ENCODE measurements at places on chromosomes 5 and 9.

DNA sequence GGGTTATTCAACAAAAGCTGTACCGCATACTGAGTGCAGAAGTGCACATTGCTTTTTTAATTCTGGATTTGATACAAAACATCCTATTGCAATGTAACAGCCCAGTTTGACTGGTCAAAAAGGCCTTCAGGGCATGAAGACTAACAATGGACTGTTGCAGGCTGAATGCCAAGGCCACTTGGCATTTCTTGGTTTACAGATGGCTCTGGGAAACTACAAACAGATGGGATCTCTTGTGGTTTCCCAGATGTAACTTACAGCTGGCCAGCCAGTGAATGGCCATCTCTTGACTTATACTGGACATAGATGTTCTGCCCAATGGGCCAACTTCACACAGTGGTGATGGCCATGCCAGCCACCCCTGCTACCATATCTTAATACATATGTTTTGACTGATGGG lies 36.8 kb downstream of the UGT3A2 start:
- DNase-seq, result no peak

- no peak for DNase-seq
Observed at GRCh38 chr9:42388146-42388690, 204.8 kb downstream of the SPATA31A6 start.

- DNase-seq, result no peak
Observed at GRCh38 chr5:83924891-83925290, 204.2 kb upstream of the HAPLN1 start.

DNA sequence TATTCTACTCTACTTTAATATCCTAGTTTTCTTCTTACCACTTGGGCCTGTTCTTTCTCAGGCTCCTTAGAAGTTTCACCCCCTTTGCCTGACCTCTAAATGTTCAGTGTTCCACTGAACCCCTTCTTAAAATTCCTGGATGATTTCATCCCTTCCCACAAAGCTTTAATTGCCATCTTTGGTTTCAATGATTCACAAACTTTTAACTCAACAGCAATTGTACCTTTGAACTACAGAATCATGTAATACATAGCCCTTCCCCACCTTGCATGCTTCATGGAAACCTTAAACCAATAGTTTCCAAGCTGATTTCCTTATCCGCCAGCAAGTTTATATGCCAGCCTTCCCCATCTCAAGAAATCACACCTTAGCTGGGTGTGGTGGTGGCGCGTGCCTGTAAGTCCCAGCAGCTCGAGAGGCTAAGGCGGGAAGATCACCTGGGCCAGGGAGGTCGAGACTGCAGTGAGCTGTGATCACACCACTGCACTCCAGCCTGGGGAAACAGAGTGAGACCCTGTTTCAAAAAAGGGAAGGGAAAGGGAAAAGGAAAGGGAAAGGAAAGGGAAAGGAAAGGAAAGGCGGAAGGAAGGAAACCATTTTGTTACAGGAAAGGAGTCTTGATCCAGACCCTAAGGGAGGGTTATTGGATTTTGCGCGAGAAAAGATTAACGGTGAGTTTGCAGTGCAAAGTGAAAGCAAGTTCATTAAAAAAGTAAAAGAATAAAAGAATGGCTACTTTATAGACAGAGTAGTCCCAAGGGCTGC lies 1023.7 kb upstream of the DMAC1 start:
- no peak for DNase-seq

GRCh38 chr5:1133108-1133507 lies 21.2 kb upstream of the SLC12A7 start:
- no peak for DNase-seq

DNA sequence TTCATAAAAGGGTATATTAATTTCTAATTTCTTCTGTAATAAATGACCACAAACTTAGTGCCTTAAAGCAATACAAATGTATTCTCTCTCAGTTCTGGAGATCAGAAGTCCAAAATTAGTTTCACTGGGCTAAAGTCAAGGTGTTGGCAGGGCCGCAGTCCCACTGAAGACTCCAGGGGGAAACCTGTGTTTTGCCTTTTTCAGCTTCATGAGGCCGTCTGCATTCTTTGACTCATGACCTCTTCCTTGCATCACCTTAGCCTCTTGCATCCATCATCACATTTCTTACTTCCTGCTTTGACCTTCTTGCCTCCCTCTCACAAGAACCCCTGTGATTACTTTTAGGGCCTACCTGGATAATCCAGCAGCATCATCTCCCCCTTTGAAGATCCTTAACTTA lies 42.0 kb upstream of the ALDH1B1 start:
- no peak for DNase-seq

GRCh38 chr9:2418619-2419018 lies 203.0 kb upstream of the VLDLR start:
- DNase-seq, result no peak

GRCh38 chr5:142792012-142792864 lies 22.1 kb downstream of the ARHGAP26 start:
- no peak for DNase-seq

DNA sequence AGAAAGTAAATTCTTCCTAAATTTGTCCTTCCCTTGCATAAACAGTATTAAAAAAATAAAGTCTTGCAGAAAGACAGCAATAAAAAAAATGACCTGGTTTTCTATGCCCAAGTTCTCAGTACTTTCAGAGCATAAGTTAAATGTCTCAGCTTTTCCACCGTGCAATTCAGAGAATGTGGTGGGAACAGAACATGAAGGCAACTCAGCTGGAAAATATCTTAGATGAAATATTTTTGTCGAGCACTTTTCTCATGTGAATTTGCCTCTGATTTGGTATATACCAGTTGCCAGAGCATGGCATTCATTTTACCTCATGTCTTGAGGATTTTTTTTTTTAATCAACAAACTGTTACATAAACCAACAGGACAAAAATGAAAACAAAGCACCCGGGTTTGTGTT lies 176.1 kb downstream of the CETN3 start:
- no peak for DNase-seq

- no peak for DNase-seq
Observed at GRCh38 chr9:20499013-20499412, 123.3 kb downstream of the MLLT3 start.

GRCh38 chr9:7976856-7977255 lies 177.3 kb upstream of the DMAC1 start:
- no peak for DNase-seq

DNA sequence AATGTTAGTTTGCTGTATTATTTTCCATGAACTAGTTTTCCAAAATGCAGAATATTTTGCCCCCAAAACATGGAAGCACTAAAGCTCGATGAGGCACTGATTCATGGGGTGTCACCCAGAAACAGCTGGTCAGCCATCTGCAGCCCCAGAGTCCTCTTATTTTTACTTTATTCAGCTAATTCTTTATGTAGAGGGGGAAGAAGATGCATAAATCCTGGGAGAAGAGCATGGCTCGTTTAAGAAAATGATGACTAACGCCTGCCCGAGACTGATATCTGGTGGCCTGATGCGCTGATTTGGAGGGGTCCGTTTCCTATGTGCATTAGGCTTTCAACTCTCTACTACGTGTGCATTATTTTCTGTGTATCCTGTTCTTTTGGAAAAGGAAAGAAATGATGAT lies 390.3 kb upstream of the MEF2C start:
- DNase-seq, result no peak

- DNase-seq, result no peak
Observed at GRCh38 chr5:14239404-14239803, 96.3 kb downstream of the TRIO start.

GRCh38 chr9:98833090-98833956 lies 25.9 kb downstream of the GALNT12 start:
- no peak for DNase-seq

DNA sequence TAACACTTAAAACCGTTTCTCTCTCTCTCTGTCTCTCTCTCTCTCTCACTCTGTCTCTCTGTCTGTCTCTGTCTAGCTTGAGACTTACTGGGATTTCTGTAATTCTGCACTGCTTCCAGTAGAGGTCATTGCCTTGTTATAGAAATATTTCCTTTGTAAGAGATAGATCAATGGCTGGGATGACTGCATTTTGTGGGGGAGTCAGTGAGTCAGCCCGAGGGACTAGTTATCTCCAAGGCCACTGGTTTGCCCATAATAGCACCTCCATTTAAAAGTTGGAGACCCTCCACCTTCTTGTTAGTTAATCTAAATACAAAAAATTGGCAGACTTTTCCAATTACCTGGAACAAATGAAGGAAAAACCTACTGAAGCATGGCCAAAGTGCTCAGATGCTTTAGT lies 547.2 kb downstream of the LRRC70 start:
- DNase-seq, result no peak

DNA sequence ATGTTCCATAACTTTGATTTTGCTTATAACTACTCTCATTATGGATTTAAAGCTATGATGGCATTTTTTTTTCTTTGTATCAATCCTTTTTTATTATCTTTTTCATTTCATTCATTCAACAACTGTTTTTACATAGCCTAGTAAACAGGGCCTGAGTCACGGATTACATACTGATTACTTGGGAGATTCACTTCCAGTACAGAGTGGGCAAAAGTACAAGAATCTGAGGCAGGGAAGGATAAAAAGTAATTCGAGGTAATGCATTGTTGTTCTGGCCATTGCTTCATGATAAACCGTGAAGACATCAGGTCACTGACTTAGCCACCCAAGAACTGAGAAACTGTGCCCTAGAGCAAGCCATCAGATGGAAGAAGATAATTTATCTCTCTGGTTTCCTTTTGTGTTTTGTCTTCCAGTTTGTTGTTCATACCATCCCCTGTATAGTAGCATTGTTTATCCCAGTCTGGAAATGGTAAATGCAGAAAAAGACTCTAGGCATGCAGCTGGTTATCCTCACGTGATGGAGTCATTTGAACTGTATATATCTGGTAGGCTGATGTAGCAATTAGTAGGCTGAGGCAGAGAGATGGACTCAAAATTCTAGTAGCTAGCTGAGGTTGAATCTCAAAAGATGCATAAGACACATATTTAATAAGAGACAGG lies 145.6 kb downstream of the CNTLN start:
- DNase-seq, result no peak

- no peak for DNase-seq
Observed at GRCh38 chr5:88238732-88239131, 29.9 kb downstream of the TMEM161B start.

- no peak for DNase-seq
Observed at GRCh38 chr5:426392-426976, 16.5 kb upstream of the EXOC3 start.

GRCh38 chr5:158824241-158824882 lies 275.4 kb downstream of the EBF1 start:
- DNase-seq, result no peak

DNA sequence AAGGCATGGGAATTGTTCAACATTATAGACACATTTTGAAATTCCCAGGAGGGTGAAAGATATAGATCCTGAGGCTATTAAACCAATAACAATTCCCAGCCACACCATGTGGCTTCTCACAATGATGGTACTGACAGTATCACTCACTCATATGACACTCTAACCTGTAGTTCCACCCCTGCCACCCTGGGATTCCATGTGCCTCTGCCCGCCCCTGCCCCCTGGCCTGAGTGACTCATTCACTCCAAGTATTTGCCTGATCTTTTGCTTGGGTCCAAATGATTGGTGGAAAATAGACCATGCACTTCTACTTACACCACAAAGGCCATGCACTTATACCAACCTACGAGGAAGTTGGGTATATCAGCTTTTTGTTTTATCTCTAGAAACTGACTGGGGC lies 305.2 kb upstream of the DAB2 start:
- no peak for DNase-seq

DNA sequence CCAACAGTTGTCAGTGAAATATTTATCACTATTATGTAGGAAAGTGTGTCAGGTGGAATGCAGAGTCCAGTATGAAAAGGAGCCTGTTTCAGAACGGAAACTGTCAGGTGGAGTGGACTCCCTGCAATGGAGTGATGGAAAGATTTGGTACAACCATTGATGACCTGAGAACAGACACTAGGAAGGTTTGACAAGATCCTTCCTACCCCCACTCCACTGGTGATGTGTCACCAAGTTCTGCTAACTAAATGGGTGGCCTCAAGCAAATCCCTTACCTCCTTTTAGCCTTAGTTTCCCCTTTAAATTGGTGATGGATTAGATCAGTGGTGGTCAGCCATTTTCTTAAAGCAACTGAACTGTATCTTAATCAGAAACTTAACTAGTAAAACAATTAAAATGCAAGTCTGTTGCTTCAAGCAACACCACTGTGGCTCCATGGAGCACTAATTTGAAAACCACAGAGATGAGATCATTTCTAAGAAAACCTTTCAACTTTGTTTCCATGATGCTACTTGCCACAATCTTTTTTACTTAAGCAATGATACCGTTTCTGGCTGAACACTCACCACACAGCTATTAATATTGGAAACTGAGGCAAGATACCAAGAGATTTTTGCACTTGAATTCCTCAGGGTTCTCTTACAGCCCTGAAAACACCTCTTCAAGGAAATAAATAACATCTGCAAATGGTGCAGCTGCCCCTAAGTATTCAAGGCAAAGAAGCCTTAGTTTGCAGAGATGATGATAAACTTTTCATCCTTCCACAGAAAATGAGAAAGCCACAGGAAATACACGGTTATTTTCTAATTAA lies 140.6 kb downstream of the ERCC6L2 start:
- DNase-seq, result peak; percentile 57

- DNase-seq, result no peak
Observed at GRCh38 chr5:154351566-154351965, 94.2 kb upstream of the SAP30L start.

DNA sequence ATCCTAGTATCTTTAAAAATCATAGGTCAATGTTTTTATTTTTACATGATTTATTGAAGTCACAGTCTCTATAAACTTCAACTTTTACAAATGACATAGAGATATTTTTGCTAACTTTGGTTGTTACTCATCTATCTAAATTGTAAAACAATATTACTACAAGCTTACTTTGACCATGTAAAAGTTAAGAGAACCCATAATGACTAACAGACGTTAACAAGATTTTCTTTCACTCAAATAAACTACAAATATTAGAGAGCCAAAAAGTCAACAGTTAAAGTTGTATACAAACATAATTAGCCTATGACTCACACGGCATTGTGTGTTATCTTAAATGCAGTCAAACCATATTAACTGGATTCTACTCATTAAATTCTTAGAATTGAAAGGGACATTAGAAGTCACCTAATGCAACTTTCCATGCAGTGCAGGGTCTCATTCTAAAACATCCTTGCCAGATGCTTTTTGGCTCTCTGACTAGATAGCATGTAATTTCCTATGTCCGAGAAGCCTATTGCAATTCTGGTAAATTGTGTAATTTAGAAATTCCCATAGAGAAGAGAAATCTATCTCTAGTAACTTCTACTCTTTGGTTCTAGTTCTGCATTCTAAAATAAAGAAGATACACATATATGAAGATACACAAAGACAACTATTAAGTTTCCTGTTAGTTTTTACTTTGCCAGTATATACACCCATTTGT lies 42.2 kb upstream of the UGT3A2 start:
- DNase-seq, result no peak

DNA sequence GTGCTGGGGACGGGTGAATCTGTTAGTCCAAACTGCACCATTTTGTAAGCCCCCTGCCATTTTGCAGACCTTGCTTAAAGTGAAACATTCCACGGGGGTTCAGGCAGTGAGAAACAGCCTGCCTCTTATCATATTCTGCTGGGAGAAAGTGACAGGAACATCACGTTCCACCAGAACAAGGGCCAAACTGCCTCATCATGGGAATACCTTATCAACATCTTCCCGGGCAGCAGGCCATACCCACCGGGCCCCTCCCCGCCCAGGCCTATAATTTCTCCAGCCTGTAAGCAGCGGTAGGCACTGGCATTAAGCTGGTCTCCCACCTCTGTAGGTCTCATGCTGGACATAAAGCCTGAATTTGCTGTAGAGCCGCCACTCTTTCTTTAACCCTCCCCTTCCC lies 1.5 kb upstream of the CFAP77 start:
- DNase-seq, result no peak

- DNase-seq, result no peak
Observed at GRCh38 chr5:180090769-180091546, 19.4 kb upstream of the RNF130 start.

- DNase-seq, result no peak
Observed at GRCh38 chr5:125338440-125339174, 592.2 kb upstream of the ZNF608 start.

GRCh38 chr9:130607640-130608420 lies 28.5 kb downstream of the FUBP3 start:
- no peak for DNase-seq
